ENCODE measurements at places on chromosomes 12 and 14.
A peak's percentile ranks its signal among the peaks of the same experiment; 100 is the strongest.

DNA sequence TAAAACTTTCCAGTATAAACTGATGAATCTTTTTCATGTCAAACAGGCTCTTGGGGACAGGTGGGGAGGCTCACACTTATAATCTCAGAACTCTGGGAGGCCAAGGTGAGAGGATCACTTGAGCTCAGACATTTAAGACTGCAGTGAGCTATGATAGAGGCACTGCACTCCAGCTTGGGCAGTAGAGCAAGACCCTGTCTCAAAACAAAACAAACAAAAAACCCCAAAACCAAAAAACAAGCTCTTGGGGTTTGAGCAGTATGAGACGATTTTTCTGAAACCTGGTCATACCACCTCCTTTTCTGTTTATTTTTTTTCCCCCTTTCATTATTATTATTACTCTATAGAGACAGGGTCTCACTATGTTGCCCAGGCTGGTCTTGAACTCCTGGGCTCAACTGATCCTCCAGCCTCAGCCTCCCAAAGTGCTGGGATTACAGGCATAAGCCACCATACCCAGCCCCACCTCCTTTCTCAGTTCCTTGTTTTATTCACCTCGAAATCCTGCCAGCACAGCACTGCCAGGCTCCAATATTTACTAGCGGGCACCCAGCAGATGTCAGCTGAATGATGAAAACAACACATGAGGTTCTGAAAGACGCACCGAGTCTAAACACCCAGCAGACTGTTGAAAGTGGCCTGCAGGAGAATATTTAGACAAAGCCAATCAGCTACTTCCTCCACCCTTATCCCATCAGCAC is 19.5 kb upstream of the CDK17 start:
- DNase-seq, result no peak

GRCh38 chr12:124150168-124150567 is 144.7 kb upstream of the RFLNA start:
- DNase-seq, result no peak

DNA sequence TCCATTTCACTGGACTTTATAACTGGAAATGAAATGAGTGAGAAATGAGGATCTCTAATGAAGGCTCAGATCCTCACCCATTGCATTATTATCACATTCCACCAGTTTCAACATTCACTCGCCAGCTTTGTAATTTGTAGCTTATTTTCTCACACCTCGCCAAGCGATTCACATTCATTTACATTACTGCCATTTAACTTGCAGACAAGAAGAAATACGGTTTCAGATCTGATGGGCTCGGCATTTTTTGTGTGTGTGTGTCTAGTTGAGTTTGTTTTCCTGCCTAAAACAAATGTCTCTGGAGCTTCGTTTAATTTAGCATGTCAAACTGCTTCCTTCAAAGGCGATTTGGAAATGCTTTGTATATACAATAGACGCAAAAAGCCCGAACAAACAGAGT is 132.2 kb downstream of the FLRT2 start:
- no peak for DNase-seq

DNA sequence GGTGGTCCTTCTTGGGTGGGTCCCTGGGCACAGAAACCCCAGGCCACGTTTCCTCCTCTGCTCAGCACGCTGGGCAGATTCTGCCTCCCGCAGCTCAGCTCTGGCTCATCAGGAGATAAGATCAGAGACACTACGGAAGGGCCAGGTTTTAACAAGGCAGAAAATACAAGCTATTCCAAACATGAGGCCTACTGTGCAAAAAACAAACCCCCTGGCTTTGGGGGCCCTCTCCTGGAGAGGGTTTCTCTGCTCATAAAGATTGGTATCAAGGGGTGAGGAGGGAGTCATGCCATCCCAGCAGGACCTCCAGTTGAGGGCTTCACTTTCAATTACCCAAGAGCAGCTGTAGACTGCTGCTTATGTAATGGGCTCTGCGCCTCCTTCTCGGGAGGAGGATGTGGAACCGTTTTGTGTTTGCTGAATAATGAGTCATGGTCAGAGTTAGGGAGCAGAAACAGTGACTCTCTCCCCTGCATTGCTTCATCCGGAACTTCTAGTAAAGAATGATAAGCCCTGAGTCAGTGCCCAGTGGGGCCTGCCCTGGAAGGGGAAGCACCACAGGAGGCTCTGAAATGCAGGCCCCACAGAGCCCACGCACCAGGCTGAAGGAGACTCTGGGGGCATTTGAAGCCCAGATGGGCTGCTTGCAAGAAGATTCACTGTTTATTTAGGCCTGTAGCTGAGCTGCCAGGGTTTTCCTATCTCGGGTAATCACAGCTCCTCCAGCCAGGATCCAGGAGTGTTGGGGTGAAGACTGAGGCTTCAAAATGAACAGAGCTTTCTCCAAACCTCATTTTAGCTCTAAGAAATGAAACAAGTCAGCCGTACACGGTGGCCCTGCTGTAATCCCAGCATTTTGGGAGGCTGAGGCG is 79.3 kb downstream of the SSPN start:
- peak; percentile 92 for DNase-seq

GRCh38 chr12:78863482-78864402 is 832 bp upstream of the SYT1 start:
- peak; percentile 24 for DNase-seq

GRCh38 chr12:112167718-112168525 is 42.6 kb downstream of the TRAFD1 start:
- DNase-seq, result no peak

- peak; percentile 65 for DNase-seq
Measured at GRCh38 chr14:49586673-49587460, 687 bp upstream of the RPS29 start.

GRCh38 chr14:100655741-100656085 is 68.5 kb upstream of the BEGAIN start:
- no peak for DNase-seq

DNA sequence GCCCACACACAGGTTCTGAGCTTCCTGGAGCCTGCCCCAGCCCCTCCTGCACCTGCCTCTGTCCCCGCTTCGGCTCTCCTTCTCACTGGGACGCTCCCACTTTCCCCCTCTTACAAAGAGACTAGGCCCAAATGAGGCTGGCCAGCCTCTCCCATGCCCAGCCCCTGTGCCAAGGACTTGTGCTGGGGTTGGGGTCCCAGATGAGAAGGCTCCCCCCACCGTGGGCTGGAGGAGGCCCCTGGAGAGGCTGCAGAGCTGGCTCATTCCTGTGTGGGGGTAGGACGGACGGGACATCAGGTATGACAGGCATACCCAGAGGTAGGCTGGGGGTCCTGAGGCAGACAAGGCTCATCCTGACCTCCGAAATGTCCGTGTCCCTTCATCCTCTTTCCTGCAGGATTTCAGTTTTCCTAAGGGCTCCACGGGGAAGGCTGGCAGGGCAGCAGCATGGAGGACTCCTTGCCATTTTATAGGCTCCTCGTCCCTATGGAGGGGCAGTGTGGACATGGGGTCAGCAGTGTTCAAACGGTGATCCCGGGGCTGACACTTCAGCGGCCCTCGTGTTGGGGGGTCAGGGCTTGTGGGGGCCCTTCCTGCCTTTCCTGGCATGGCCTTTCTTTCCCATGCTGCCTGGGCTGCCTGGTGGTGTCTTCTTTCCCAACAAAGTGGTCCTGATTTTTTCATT is 49.1 kb upstream of the MEG3 start:
- DNase-seq, result no peak

DNA sequence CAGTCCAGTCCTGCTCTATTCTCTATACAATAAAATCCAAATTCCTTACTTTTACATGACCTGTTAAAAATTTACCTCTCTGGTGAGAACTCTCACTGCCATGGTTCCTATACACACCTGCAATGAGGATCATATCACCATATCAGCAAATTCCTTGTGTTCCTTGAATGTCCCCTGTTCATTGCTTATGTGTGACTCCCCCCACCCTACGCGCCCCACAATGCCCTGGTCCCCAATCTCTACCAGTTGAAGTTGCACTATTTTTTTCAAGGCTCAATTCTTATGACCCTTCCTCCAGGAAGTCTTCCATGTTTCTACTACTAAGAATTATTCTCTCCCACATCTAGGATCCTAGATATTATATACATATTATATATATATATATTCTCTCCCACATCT is 82.2 kb upstream of the NEDD1 start:
- DNase-seq, result no peak

DNA sequence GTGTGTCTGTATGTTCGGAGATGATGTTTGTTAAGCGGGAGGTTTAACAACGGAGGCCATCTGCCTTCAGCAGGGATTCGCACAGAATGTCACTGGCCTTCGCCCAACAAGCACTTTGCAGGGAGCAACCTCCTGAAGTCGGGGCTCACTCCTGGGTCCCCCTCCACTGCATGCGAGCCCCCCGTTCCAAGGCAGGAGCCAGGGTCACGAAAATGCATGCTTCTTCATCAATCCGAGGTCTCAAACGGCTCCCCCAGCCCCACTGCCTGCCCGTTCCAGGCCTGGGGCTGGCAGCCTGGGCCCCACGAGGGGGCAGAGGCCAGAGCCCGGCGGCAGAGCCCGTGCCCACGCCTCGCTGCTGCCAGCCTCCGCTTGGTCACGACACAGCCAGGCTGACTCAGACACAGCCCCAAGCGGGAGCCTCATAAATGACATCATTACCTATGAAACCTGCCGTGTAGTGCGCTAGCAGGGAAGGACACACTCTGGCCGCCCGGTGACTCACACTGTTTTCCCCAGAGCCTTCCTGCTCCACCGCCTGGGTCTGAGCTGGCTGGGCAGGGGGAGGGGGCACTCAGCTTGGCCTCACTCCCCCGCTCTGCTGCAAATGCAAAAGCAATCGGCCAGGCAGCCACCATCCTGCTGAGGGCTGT is 169.5 kb upstream of the RTL1 start:
- DNase-seq, result peak; percentile 78

- peak; percentile 65 for DNase-seq
Measured at GRCh38 chr12:104137001-104137901, 759 bp downstream of the NFYB start.

DNA sequence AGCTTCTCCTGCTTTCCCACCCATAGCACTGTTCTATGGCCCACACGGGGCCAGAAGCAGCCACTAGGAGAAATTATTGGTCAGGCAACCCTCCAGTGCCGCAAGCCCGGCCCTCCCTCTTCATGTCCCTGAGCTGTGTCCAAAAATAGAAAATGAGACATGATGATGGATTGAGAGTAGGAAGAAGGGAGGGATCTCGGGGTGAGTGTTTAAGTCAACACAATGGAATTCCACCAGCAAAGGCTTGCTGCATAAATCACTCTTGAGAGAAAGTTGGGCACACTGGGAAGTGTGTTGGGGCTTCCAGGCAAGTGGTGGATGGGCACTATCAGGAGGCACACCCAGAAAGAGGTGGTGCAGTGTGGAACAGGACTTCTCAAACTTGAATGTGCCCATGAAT is 94.2 kb downstream of the LLPH start:
- DNase-seq, result peak; percentile 86

GRCh38 chr12:55250944-55251343 is 6.5 kb downstream of the OR6C74 start:
- no peak for DNase-seq

GRCh38 chr12:65728455-65728847 is 95.8 kb upstream of the HMGA2 start:
- DNase-seq, result no peak

GRCh38 chr12:6534945-6535696 is 804 bp downstream of the GAPDH start:
- peak; percentile 81 for DNase-seq

GRCh38 chr14:27927519-27927918 is 839.1 kb upstream of the FOXG1 start:
- DNase-seq, result no peak

GRCh38 chr14:89372512-89372883 is 44.5 kb downstream of the FOXN3 start:
- no peak for DNase-seq

DNA sequence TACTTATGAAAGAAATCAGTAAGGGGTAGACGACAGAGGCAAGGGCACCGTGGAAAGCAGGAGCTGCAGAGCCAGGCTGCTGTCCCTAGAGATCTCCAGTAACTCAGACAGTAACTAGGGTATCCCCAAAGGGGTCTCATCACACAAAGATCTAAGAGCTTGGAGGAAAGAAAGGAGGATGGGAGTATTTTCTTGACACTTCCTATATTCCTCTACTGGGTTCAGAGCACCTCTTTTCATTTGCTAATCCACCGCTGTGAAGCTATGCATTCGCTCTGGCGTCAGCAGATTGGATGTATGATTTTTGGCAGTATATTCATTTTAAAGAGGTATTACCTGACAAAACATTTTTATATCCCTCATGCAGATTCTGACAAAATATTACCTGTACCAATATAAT is 12.6 kb downstream of the USP44 start:
- DNase-seq, result no peak

- DNase-seq, result no peak
Measured at GRCh38 chr14:94450722-94451090, 1.9 kb downstream of the SERPINA11 start.

DNA sequence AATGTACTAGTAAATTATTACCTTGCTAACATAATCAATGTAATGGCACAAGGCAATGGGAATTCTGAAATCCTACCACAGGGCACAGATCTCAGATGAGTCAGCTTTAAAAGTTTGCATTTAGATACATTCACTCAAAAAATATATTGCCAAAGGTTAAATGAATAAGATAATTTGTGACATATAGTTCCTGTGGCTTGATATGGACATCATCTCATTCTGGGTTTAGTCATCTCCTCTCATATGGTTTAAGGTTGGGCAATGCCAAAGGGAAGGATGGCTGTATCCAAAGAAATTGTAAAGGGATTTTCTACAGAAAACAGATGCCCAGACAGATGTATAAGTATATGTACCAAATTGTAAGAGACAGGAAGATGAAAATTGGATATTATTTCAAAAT is 1065.0 kb downstream of the LRFN5 start:
- no peak for DNase-seq

DNA sequence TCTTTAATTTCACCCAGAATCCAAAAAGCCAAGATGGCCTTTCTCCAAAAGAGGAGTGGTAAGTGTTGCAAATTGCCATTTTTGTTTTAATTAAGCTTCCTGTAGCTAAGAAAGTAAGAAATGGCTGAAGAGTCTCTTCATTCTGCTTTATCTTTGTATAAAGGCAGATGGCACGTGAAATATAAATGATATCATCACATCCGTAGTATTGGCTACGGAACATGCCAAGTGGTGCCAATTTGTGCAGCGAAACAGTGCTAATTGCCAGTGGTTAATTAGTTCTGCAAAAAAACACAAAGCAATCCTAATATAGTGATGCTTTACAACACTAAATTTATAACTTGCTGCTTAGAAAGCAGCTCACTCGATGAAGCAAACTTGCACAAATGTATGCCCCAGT is 29.4 kb downstream of the PLEKHG7 start:
- no peak for DNase-seq

GRCh38 chr14:96145116-96145864 is 59.3 kb upstream of the BDKRB2 start:
- DNase-seq, result peak; percentile 64
